ENCODE measurements at places on chromosomes 6 and 20.
A peak's percentile ranks its signal among the peaks of the same experiment; 100 is the strongest.

- DNase-seq: no peak
These were observed 48.7 kb downstream of the KCTD20 start for GRCh38 chr6:36491378-36491965.

GRCh38 chr6:7243179-7243981, 69.6 kb downstream of the SSR1 start:
- peak; percentile 41 for DNase-seq

DNA sequence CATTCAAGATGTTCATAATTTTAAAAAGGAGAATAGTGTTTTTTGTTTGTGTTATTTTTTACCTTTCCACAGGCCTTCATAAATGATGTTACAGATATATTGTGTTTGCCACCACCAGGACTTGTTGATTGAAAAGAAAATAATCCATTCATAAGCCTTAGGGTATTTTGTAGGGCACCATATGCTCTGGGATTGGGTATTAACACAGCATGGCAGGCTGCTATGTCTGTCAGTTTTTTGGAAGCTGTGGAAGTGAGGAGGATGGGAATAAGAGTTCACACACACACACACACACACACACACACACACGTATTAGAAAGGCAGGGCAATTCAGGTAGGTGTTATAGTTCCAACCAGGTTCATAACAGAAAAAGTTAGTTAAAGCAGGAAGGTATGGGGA, 237.9 kb downstream of the HDGFL1 start:
- DNase-seq: no peak

GRCh38 chr6:156595476-156595875, 181.7 kb upstream of the ARID1B start:
- DNase-seq: no peak

GRCh38 chr6:134539865-134540323, 222.0 kb upstream of the SGK1 start:
- no peak for DNase-seq

DNA sequence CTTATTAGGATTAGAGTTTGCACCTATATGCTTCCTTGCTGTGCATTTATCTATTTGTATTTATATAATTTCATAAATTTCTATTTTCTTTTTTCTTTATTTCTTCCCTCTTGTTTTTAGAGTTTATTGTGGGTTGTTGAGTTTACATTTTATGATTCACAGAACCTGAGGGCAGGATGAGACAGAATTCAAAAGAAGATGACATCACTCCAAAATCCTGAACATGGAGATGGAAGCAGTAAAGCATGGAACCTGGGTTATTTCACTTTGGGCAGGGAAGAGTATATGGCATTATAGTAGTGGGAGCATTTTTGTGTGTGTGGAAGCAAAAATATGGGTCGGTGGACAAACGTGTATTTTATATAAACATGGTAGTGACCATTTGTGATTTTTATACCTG, 157.5 kb downstream of the RFX6 start:
- DNase-seq: no peak

- DNase-seq: no peak
These were observed 14.5 kb downstream of the PCIF1 start for GRCh38 chr20:45948742-45949541.

- no peak for DNase-seq
These were observed 77.6 kb downstream of the SAMD5 start for GRCh38 chr6:147586044-147586443.

DNA sequence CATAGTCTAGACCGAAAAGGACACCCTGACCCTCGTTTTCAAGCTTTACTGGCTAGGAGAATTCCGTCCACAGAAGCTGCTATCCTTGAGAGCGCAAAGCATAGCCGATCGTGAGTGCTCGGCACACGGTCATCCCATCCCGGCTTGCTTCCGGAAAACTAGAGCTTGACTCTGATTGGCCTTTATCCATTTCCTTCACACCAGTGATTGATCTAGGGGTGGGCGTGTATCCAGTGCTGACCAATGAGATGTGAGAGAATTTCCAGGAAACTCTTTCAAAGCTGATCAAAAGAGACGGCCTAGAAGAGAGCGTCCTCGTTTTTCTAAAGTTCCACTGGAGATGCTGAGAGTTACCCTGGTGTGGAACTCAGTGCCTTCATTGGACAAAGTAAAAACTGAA, 41.0 kb upstream of the NFATC2 start:
- no peak for DNase-seq

DNA sequence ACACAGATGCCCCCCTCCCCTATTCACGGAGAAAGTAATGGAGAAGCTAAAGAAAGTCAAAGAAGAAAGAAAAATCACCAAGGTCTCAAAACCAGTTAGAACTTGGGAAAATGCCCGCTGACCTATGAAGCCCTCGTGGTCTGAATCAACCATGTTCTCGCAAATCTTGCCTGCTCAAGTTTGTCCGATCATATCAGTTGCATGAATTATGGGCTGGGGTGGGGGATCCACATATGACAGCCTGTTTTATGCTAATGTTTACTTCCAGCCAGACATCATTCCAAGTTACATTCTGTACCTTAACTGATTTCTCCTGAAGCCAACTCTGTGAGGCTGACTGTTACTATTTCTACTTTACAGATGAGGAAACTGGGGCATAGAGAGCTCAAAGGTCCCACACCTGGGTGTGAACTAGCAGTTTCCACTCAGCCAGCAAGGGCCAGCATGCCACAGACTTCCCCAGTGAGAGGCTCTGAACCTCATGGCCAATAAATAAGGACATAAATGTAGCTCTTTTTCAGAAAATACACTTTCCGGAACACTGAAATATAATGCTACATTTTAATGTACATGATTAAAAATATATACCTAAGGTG, 2.1 kb downstream of the RNASET2 start:
- DNase-seq: no peak

DNA sequence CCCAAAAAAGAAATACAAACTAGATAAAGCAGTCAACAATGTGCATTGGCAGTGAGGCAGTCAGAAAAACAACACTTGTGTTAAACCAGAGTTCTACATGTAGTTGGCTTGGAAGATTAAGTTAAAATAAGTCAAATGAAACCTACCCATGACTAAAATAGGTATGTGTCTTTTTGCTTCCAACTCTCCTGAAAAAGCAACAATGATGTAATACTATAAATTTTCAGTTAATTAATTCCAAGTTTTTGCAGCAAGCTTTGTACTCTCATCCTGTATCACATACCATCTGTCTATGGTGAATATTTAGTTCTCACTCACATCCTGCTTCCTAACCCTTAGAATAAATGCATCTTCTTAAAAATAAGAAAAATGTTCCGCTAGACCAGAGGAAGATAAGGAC, 261.5 kb downstream of the KIF16B start:
- DNase-seq: no peak

DNA sequence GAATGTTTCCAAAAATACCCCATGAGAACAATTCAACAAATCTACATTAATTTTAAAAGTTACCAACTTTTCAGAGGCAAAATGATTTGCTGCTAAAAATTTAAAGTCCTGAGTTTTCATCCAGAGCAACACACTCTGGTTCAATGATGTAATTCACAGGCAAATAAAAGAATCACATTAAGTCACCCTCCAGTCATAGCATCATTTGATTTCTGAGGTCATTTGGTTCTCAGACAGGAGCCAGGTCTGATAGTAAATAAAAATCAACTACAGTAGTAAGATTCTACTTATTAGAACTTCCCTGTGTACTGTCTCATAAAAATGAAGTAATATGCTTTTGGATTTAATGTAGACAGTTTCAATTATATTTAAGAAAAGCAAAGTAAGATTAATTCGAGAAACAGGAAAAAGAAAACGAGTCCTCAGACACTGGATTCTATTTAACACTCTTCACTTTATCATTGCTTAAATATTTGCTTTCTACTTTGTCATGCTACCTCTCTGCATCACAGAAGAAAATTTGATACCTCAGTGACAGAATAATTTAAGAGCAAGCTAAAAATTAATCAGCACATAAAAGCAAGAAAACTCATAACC, 25.8 kb downstream of the MAP7 start:
- DNase-seq: no peak

GRCh38 chr20:64238115-64238825, 17.3 kb upstream of the PCMTD2 start:
- DNase-seq: no peak

GRCh38 chr6:167730441-167730840, 96.3 kb upstream of the AFDN start:
- no peak for DNase-seq

GRCh38 chr6:38973178-38974057, 75.2 kb upstream of the GLP1R start:
- DNase-seq: no peak

- peak; percentile 44 for DNase-seq
These were observed 46.4 kb upstream of the SMOC2 start for GRCh38 chr6:168394606-168395005.

GRCh38 chr20:9480066-9480465, 34.3 kb upstream of the LAMP5 start:
- no peak for DNase-seq

All from gastrocnemius medialis (tissue), 4 donors.